Lower lobe of right lung (tissue), 2 donors: ENCODE measurements at places on chromosomes 2 and 18. TPM values are rescaled to one million over a fixed set of nuclear protein-coding genes. Genes with fewer than 3 reads are reported as not detected.

- no peak for DNase-seq
These were observed 96.4 kb downstream of the DTNA start for GRCh38 chr18:34806527-34806926.

GRCh38 chr2:147554521-147555107 lies 290.2 kb upstream of the ACVR2A start:
- DNase-seq: no peak

DNA sequence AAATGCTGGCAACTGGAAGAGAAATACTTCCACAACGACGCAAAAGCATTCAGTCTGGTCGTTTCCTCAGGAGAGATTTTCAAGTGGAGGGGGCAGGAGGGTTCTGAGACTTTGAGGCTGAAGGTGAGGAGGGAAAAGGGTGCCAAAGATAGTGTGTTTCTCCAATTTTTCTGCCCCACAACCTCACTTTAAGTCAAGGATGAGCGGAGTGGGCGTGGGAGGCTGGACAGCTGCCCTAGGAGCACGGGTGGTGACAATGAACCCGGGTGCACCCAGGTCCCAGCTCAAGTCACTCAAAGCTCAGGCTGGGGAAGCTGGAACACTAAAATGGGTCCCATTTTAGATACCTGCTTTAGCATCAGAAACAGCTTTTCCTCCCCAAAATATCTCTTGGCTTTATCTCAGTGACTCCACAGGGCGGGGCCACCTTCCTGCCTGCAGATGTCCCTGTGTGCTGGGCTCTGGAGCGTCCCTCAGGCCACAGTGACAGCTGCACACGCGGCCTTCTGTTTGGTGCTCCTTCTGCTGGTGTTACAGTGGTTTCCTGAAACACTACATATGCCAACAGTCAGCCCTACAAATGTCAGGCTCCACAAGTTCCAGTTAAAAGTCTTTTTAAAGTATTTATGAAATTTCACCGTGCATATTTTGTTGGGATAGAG lies 1.4 kb upstream of the MBP start:
- DNase-seq: peak; percentile 77

RASGRP3 gene
- total RNA-seq: 13.7 TPM
